ENCODE measurements at places on chromosomes 7 and 10.

- peak; percentile 87 for DNase-seq
Observed at GRCh38 chr10:3482200-3482993, 302.6 kb downstream of the KLF6 start.

DNA sequence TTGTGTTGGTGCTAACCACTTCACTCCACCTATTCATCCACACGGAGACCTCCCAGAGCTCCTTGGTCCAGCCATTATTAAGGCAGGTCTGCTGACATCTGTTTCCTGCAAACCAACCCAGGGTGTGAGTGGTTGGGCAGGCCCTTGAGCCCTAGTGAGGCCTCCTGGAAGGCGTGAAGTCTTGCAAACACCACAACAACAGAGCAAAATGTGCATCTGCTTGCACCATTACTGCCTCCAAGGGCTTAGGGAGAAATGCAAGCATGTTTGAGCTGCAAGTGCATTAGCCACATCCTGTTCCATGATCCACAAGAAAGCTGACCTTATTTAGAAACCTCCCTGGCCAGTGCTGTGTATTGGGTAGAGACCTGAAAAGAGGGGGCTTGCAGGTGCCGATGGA lies 325.5 kb downstream of the GRID1 start:
- DNase-seq: no peak

- no peak for DNase-seq
Observed at GRCh38 chr10:19096501-19097073, 48.0 kb downstream of the MALRD1 start.

GRCh38 chr7:141218941-141219340 lies 145.1 kb downstream of the TMEM178B start:
- no peak for DNase-seq

- no peak for DNase-seq
Observed at GRCh38 chr7:90982228-90982627, 282.0 kb upstream of the FZD1 start.

DNA sequence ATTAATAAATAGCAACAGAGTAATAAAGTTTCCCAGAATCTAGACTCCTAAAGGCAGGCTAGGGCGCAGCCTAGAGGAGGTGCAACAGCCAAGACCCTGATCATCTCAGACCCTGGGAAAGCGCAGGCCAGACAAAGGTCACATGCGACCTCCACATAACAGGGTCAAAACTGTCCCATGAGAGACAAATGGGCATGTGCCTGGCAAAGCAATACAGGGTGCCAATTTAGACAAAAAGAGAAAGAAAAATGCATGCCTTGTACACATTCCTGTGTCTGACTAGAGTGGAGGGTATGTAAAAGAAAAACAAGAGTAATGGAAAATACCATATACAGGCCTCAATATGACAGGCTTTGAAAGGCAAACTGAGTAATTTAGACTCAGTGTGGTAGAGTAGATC lies 22.2 kb downstream of the MPP7 start:
- DNase-seq: no peak

- no peak for DNase-seq
Observed at GRCh38 chr10:127905001-127905847, 1.7 kb upstream of the PTPRE start.

GRCh38 chr10:33428682-33429081 lies 94.2 kb upstream of the NRP1 start:
- DNase-seq: peak; percentile 82

- no peak for DNase-seq
Observed at GRCh38 chr10:100168313-100168643, 17.6 kb downstream of the ERLIN1 start.

DNA sequence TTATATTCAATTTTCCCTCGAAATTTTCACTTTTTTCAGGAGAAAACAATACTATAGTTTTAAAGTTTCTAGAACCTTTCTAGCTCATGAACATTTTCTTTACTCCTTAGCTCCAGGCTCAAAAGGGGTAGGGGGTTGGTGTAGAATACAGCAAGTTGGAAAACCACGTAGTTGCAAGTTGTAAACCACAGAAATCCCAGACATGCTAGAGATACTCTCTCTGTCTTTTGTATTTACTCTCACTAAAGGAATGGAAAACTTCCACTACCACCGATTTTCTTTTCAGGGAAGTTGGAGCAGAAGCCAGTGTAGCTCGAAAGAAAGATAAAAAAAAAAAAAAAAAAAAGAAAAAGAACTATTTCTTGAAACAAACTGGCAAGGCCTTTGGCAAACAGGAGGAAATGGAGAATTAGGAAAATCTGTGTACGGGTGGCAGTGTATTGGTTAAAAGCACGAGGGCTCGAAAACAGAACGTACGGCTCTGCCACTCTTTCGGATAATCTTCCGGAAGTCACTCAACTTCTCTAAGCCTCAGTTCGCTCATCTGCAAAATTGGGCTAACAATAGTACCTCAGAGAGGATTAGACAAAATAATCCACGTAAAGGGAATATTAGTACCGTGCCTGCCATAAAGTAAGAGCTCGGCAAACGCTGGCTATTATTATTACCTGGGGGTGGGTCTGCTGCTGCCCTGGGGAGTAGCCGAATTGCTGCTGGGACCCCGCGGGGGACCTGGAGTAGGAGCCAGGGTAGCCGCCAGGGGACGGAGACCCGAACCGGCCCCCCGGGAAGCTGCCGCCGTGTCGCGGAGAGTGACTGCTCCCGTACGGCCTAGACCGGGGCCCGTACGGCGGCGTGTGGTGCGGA lies 628 bp downstream of the MPLKIP start:
- DNase-seq: no peak

GRCh38 chr7:28269700-28270361 lies 89.2 kb upstream of the JAZF1 start:
- DNase-seq: no peak

DNA sequence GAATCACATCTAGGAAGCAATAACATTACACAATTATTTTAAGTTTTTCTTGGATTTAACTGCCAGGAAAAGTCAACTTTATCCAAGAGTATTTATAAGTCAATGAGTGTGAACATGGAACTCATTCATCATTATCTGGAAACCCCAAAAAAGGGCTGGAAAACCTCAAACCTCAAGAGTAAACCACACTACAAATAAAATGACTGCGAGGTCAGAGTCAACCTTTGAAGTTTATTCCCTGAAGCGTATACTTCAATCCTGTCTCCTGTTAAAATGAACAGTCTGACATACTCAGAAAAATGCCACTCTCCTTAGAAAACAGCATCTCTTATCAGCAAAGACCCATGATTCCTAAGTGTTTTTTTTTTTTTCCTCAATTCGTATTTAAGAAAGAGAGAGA lies 86.5 kb downstream of the RELN start:
- no peak for DNase-seq

- no peak for DNase-seq
Observed at GRCh38 chr7:5211730-5212482, 21.9 kb downstream of the WIPI2 start.

DNA sequence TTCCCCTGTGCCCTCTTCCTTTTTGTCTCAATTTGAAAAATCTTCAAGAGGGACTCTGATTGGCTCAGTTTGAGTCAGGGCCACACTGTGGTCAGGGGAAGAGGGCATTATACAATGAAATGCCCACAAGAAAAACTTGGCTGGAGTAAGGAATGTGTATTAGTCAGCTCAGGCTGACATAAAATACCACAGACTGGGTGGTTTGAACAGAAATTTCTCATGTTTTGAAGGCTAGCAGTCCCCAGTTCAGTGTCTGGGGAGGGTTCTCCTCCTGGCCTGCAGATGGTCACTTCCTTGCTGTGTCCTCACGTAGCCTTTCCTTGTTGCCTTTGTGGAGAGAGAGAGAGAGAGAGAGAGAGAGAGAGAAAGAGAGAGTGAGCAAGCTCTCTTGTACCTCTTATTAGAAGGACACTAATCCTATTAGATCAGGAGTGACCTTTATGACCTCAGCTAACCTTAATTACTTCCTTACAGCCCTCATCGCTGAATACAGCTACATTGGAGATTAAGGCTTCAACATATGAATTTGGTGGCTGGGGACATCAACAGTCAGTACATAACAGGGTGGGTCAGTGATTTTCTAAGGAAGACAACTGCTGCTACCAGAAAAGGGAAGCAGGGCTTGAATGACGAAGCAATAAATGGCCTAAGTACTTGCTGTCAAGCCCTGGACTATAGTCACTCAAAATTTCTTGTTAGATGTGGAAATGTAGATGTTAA lies 25.8 kb upstream of the FAM13C start:
- peak; percentile 71 for DNase-seq

DNA sequence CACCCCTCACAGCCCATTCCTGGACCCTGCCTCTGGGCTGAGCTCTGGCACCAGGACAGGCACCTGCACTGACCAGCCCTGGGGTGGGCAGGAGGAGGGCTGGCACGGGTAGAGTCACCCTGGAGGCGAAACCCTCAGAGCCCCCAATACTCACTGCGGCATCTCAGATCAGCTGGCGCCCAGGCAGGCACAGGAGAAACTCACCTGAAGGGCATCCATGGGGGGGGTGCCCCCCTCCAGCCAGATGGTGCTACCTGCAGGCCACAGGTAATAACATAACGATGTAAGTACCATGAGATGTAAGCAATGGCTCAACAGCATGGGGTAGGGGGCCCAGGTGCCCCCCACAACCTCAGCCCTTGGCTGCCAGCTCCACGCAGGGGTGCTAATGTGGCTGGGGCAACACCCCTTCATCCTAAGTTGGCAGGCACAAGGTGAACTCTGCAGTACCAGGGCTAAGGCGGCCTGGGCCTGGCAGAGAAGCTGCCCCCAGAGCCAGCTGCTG lies 12.1 kb upstream of the PYROXD2 start:
- no peak for DNase-seq

GRCh38 chr7:51128545-51129435 lies 187.8 kb downstream of the COBL start:
- DNase-seq: no peak

- DNase-seq: peak; percentile 61
Observed at GRCh38 chr10:61452151-61452651, 980 bp downstream of the TMEM26 start.

DNA sequence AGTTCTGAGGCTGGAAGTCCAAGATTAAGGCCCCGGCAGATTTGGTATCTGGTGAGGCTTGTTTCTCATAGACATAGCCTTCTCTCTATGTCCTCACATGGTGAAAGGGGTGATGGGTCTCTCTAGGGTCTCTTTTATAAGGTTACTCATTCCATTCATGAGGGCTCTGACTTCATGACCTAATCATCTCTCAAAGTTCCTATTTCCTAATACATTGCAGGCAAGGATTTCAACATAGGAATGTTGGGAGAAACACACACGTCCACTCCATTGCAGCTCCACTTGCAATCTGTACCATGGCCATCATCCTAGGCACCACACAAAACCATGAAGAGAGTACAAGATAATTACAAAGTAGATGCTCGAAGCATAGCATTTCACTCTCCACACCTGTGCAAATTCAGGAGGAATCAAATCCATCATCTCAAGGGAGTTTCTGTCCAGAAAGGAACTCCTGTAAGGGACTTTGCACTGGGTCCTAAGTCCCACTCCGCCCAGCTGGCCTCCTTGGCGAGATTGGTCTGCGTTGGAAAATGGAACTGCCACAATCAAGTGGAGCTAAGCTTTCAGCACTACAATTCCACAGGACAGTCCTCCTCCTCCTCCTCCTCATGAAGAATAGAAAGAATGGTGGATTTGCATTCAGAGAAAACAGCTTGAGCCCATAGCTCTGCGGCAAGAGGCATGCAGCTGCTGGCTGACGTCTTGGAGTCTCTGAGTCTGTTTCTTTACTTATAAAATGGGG lies 8.8 kb downstream of the DDC start:
- DNase-seq: no peak

GRCh38 chr10:85741626-85742300 lies 624.8 kb downstream of the GRID1 start:
- DNase-seq: no peak

GRCh38 chr7:91043924-91044645 lies 220.1 kb upstream of the FZD1 start:
- DNase-seq: no peak

DNA sequence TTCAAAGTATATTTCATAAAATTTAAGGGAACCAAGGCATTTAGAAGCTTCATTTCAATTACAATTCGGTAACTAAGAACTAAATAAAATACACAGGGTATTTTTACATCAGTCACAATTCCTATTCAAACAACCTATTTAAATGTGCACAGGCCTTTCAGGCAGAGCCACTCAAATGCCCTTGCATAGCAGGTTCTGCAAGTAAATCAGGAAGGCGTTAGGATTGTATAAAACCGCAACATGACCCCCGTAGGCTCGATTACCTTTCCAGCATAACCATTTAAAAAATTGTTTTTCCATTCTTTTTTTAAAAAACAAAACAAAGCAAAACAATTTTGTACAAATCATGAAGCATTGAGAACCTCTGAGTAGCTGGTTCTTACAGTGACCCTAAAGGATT lies 289.9 kb upstream of the SP8 start:
- no peak for DNase-seq

DNA sequence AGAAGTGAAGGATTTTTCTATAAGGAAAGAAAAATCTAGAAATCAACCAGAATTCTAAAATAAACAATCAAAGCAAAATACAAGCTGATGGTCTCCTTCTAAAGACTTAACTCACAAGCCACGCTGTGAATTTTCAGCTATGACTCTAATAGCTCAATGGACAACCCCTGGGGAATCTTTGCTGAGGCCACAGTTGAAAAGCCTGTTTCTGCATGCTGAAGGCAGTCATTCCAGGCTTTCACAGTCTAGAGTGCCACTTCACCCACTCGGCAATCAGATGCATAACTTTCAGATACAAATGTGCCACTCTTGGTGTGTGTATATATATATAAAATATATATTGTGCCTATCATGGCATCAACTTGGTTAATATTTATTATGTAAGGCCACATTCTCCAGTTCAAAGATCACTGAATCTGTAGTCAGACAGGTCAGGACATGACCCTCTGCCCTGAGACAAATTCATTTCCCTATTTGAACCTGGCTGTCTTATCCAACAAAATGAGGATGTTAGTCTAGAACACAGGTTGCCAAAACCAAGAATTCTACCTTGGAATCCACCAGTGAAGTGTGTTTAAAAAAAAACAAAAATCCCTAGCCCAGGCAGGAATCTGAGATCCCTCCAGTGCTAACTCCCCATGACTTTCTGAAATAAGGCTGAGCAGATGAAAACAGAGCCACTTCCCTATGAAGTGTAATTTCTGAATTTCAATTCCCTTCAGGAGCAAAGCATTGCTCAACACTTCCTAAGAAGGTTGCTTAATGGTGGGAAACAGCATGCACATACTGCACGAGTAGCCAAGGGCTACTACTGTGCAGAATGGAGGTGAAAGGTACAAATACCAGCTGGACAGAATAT lies 9.9 kb downstream of the LIPA start:
- DNase-seq: no peak

DNA sequence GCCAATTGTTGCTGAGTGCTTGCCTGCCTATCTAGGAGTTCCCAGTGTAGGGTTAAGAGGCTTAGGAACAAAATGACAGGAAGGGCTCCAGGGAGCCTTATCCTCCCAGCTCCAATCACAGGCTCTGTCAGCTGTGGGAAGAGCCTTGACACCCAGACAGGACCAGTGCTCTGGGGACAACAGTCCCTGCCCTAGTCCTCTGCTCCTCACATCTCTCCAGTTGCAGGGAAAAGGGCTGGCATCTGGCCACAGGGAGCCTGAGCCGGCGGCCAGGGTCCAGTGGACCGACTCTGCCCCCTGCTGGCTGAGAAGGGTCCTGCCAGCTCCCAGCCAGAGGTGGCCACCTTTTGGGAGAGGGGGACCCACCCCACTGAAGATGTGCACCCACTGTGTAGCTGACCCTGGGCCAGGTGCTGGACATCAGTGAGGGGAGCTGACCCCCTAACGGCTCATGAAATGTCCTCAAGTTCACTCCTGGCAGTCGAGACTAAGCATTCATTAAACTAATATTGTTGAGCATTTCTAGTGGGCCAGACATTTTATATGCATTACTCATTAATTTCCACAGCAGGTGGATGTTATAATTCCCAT lies 17.6 kb downstream of the DNAJB12 start:
- no peak for DNase-seq

- DNase-seq: no peak
Observed at GRCh38 chr10:33229949-33230267, 104.6 kb downstream of the NRP1 start.

GRCh38 chr7:49403844-49404243 lies 369.6 kb upstream of the VWC2 start:
- no peak for DNase-seq

All from muscle of back (tissue), 13 donors.